ENCODE measurements at places on chromosomes 7 and 10. TPM values are rescaled to one million over a fixed set of nuclear protein-coding genes. Genes with fewer than 3 reads are reported as not detected.

- no peak for DNase-seq
These were observed 92.0 kb downstream of the LYZL2 start for GRCh38 chr10:30537586-30537985.

DNA sequence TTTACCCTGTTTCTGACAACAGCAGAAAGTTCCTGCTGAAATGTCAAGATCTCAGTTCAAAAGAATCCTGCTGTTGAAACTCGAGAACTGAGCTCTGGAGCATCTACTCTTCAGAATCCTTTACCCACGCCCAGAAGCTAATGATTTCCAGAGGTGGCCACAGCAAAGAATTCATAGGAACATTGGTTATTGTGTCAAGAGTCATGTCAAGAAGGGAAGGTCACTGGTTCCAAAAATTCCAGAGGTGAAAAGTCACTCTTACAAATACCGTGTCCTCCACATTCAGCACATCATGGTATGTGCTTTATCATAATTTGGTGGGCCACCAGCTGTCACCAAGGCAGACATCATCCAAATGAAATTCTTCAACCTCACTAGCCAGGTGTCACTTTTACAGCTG lies 394.4 kb upstream of the NPVF start:
- DNase-seq, result no peak

TAS2R5 gene
- 0.18 TPM for total RNA-seq

- no peak for DNase-seq
These were observed 32.0 kb downstream of the AUTS2 start for GRCh38 chr7:69630292-69630691.

DNA sequence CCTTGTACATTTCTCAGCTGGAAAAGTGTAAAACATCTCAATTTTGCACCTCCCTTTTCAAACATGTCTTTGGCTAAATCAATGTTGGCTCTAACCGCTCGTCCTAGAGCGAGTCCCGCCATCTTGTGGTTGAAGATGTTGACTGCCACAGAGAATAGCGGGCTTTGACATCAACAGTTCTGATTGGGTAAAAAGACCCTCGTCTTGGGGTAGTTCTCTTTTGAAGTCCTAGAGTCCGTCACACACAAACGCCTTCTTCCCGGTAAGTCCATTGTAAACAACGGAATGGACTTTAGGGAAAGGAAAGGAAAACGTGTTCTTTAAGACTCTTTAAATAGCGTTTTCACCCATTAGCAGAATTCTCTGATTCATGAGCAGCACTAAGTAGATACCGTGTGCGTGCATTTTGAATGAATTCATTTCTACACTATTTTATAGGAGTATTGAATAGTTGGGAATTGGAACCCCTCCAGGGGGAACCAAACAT lies 452 bp upstream of the RPP30 start:
- DNase-seq, result peak; percentile 71

Data from SJCRH30 (cell line).